Central memory CD4-positive, alpha-beta T cell (primary cell): ENCODE measurements at places on chromosomes 13 and 19.

DNA sequence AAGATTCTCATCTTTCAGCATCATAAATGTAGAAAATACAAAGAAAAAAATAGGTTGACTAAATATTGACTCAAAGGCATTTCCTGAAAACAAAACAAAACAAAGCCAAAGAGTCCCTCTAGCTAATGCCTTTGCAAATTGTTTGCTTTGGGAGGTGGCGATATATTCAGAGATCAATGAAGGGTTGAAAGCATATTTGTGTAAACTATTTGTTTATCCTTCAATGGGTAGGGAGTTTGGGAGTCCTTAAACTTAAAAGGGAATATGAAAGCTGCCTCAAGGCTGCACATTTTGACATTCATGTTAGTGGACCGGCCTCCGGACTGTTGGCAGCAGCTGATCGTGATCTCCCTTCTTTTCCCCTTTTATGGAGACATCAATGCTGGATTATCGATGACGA, 257.5 kb downstream of the ITGBL1 start:
- no peak for DNase-seq

GRCh38 chr19:12944104-12944674, 1.5 kb upstream of the RAD23A start:
- no peak for DNase-seq

DNA sequence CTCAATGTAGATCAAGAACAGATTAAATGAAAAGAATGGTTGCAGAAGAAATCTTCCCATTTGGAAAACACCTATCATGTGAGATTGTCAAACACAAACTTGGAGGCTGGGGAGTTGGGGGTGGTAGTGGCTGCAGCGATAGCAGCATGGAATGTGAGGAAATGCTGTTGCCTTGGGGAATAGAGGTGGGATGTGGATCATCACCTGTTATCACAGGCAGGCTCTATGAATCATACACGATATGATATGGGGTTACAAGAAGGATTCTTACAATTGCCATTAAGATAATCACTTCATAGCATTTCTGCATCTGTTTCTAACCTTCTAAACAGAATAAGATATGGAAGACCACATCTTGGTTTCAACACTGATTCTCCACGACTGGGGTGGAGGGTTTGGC, 88.7 kb downstream of the RNASEH2B start:
- no peak for DNase-seq

- no peak for DNase-seq
Observed at GRCh38 chr13:98792321-98792720, 39.8 kb upstream of the SLC15A1 start.

- no peak for DNase-seq
Observed at GRCh38 chr19:38370299-38370698, 4.1 kb upstream of the PSMD8 start.
